CD4-positive, alpha-beta T cell treated with Interleukin-12 subunit alpha and Interleukin-12 subunit beta, for 1 hour (primary cell): ENCODE measurements at places on chromosomes 2 and 18.

DNA sequence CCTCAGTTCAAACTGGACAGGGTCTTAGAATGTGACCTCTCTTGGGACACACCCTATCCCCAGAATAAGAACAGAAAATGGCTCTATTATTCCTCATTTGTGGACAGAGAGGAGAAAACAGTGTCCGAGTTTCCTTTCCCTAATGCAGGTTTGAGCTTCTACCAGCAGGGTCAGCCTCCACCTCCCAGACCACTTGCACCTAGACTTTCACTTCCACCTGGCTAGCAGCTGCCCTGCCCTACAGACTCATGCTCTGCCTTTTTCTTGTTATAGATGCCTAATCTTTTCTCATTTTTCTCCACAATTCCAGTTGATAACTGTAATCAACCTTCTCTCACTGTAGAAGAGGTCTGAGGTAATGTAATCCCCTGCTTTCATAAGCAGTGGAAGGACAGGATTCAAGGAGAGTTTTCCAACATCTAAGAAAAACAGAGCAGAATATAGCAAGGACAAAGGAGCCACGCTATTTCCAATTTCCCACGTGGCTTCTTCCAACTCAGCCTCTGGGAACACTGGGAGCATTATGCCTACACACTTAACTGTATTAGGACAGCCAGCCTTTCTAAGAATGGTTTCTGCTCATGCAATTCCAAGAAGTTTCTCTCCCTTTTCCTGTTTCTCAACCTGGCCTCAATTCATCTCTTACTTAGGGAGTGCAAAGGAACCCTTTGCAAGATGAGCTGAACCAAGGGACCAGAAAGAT is 239.8 kb downstream of the BCL11A start:
- no peak for DNase-seq

DNA sequence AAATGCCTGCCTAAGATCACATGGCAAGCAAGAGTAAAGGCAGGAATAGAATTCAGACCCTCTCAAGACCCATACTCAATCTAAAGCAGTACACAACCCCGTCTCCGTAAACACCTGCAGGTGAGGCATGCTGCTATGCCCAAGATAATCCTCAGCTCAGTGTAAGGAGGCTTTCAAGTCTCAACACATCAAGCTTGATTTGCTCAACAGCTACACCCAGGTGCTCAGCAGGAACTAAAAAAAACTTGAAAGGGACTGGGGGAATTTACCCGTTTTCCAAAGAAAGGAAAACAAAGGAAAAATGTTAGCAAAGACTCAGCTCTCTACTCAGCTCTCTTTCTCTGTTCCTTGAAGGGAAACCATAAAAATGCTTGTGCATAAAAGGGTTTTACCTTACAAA is 301.8 kb downstream of the C1D start:
- DNase-seq: no peak

- DNase-seq: no peak
These were observed 79.6 kb downstream of the DNER start for GRCh38 chr2:229634601-229635370.

- no peak for DNase-seq
These were observed 18.2 kb downstream of the IGFBP2 start for GRCh38 chr2:216651351-216651881.

DNA sequence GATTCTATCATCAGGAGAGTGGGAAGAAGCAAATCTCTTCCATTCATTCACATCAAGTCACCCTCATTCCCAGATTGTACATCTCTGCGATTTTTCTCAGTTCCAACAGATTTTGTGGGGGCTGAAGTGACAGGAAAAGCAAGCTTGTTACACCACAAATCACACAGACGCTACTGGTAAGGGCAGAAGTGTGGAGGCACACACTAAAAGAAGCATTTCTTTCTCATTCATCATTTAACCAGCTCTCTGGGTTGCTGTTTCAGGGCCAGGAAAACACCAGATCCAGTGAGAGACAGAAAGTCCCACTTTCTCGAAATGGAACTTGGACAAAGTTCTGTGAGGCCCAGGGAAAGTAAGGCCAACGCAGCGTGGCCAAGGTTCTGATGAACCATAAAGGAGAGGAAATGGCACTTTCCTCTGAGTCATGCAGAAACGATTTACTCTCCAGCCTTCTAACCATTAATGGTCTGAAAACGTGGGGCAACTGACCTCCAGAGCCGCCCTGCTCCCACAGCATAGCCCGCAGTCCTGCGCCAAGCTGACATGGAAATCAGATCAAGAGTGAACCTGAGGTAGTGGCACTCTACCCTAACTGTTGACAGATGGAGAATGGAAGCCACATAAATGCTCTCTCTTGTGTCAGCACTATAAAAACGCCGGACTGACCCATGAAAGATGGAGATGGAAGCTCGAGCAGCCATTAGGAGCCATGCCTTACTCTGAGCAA is 191.0 kb downstream of the C1D start:
- no peak for DNase-seq

DNA sequence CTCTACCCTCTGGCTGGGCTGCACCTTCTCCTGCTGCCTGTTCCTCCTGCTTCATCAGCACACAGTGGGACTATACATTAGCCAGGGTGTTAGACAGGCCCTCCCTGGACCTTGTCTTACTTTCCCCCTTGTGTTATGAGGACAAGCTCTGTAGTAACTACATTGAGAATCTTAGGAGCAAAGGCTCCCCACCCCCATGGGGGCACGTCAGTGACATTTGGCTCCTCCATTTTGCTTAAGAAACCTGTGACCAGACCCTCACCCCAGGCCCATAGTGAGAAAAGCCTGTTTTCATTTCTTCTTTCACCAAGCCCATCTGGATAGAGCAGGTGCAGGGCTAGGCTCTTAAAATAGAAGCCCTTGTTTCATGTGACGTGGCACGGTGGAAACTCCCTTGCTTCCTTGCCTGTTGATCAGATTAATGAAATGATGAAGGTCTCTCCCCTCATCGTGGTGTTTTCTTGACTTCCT is 146.7 kb downstream of the RPIA start:
- DNase-seq: no peak

DNA sequence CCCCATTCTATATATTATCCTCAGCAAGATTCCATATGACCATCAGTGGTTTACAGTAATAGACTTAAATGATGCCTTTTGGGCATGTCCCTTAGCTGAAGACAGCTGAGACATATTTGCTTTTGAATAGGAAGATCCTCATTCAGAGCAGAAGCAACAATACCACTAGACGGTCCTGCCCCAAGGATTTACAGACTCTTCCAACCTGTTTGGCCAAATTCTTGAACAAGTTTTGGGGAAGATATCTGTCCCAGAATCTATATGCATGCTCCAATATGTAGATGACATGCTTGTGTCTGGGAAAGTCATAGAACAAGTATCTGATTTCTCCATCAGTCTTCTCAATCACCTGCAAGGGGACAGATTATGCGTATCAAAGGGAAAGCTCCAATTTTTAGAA is 137.1 kb upstream of the RMP24 start:
- no peak for DNase-seq

DNA sequence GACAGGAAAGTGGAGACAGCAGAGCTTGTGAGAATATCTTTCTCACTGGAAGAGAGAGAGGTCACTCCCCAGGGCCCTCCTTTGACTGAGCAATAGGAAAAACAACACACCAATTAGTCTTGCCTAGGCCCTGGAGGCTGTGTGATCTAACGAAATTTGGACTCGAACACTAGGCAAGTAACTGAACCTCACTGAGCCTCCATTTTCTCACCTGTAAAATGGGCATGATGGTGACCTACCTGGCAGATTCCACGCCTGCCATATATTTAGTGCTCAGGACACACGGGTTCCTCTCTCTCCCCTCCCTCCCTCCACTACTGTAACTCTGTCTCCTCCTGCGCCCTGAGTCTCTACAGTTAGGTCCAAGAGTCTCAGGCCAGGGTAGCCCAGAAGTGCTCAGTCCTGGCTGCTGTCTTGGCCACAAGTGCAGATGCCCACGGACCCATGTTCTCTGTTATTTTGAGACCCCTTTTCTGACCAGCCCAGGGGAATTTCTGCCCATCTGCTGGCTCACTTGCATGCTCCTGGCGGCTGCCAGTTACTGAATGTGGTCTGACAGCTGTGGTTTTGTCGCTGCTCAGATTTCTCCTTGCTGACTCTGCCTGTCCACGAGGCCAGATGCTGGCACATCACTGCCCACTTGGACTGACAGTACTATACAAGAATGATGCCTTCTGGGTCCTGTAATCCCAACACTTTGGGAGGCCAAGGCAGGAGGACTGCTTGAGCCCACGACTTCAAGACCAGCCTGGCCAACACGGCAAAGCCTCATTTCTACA is 9.6 kb upstream of the GIGYF2 start:
- no peak for DNase-seq

- DNase-seq: peak; percentile 60
These were observed 1.5 kb downstream of the CAB39 start for GRCh38 chr2:230714136-230714480.

DNA sequence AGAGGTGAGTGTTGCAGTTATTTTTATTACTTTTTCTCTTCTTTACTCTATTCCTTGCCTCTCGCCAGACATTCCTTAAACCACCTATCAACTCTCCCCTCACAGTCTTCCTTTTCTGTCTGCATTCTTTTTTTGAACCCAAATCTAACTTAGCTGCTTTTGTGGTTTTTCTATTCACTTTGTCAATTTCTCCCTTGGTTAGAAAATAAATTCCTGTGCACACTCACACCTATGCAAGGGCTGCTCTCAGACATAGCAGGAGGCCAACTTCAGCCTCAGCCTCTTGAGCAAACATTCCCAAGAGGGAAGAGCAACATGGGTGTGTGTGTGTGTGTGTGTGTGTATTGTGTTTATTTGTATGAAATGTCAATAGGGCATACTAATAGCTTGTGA is 808.6 kb downstream of the RNF144A start:
- DNase-seq: no peak

GRCh38 chr2:215718890-215719289 is 283.0 kb upstream of the FN1 start:
- DNase-seq: no peak

GRCh38 chr18:10660179-10660884 is 134.5 kb downstream of the NAPG start:
- no peak for DNase-seq
